ENCODE measurements at places on chromosomes 16 and 17.

DNA sequence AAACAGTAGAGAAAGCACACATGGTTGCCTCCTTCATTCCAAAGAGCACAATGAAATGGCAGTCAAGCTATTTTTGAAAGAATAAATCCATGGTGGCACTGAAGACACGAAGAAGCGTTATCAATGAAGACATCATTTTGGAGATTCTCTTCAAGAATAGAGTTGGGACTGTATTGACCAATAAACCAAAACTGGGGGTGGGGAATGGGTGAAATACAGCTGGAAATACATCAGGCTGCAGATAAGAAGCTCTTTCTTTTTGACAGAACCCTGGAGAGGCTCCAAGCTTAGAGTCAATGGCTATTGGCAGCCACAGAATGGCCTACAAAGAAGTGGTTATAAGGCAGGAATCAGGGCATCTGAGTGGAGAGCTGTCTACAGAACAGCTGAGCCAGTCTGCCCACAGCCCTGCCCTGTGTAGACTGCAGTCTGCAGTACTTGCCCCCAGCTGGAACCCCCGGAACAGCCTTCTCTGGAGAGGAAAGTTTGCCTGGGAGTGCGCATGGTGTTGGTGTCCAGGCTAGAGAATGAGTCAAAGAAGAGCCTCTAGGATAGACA lies 100.4 kb downstream of the STX8 start:
- no peak for DNase-seq

DNA sequence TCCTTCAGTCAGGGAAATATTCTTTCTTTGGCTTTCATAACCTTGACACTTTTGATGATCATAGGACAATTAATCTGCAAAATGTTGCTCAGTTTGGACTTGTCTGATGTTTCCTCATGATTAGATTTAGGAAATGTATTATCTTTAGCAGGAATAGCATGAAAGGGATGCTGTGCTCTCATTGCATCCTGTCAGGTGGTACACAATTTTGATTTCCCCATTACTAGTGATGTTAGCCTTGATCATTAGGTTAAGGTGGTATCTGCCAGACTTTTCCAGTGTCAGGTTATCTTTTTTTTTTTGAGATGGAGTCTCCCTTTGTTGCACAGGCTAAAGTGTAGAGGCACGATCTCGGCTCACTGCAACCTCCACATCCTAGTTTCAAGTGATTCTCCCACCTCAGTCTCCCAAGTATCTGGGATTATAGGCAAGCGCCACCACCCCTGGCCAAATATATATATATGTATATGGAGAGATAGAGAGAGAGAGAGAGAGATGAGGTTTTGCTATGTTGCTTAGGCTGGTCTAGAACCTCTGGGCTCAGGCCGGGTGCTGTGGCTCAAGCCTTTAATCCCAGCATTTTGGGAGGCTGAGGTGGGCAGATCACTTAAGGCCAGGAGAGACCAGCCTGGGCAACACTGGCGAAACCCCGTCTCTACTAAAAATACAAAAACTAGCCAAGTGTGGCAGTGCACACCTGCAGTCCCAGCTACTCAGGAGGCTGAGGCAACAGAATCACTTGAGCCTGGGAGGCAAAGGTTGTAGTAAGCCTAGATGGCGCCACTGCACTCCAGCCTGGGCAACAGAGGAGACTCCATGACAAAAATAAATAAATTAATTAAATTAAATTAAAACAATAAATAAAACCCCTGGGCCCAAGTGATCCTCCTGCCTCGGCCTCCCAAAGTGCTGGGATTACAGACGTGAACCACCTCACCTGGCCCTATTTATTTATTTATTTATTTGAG lies 15.8 kb upstream of the CAVIN1 start:
- no peak for DNase-seq

DNA sequence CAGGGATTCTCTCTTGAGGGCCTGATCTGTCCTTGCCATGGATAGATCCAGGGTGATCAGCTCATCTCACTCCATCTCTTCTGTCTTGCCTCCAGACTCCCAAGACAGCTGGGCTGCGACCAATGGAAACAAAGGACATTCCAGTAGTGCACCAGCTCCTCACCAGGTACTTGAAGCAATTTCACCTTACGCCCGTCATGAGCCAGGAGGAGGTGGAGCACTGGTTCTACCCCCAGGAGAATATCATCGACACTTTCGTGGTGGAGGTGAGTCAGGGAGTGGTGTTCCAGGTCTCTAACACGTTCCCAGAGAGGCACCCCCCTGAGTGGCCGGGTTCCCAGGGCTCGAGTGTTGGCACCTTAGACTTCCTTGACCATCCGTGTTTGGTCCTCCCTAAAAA lies 29.5 kb downstream of the PLCD3 start:
- DNase-seq, result no peak

DNA sequence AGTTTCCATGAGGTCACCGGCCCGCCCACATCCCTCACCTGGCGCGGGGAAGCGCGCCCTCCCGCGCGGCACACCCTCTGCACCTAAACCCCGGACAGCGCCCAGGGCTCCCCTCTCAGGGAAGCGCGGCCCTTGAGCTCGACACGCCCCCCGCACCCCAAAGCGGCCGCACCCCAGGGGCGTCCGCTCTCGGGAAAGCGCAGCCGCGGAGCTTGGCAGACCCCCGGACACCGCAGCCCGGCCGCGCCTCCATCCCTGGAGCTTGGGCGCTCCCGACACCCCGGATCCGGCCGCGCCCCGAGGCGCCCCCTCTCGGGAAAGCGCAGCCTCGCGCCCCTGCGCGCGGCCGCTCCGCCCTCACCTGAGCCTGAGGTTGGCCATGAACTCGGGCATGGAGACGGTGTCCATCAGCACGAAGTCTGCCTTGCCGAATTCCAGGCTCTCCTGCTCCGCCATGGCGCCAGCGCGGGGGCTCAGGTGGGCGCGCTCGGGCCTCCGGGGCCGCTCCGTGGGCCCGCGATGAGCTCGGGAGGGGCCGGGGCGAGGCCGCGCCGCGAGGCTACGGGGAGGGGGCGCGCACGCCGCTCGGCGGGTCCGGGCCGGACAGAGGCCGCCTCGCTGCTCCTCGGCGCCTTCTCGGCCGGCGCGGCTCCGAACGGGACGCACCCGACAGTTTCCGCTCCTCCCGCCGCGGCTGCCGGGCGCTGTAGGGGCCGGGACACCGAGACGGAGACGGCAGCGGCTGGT lies at the start of gene MYO1D:
Gene MYO1D (minus strand): TSS at position 708 of the 747 bp plus-strand sequence. CDS start 252 bp downstream, at position 456.
- no peak for DNase-seq

DNA sequence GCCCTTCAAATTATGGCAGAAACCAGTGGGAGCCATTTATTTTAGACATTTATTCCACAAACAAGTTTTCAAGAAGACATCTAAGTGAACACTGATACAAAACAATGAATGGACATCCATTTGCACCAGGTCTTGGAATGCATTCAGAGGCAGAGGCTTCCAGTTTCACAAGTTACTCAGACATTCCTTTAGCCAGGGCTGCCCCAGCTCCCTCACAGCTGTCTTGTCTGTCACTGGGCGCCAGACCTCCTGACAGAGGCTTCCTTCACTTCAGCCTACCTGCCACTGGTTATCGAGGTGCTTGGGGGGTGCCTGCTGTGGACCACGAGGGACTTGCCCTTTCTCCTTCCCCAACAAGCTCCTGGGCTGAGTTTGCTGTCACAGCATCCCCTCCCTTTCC lies 19.2 kb downstream of the AQP8 start:
- DNase-seq, result no peak

DNA sequence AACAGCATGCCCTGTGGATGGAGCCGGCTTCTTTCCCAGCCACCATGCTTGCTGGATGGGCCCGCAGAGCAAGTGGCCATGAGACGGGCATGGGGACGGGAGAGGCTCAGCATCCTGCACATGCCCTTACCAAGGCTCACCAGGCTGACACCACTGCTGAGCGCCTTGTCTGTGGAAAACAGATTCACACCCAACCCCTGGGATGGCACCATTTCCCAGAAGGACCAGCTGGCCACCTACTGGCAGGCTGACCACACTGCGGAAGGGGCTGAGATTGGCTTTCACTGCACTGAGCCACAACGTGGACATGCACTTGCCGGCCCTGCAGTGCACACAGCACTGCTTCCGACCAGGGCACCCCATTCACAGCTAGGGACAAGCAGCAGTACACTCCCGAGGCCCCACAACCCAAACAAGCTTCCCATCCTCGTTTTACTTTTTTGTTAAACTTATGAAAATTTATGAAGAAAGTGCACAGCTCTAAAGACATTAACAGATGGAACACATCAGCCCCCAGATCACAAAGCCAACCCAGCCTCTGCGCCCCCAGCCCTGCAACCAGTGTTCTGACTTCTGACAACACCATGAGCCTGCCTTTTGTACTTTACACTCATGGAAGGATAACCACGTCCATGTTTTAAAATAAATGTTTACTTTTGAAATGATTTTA lies 13.9 kb upstream of the KRTAP17-1 start:
- DNase-seq, result no peak

GRCh38 chr17:82184761-82185160 lies 27.9 kb downstream of the CCDC57 start:
- no peak for DNase-seq

DNA sequence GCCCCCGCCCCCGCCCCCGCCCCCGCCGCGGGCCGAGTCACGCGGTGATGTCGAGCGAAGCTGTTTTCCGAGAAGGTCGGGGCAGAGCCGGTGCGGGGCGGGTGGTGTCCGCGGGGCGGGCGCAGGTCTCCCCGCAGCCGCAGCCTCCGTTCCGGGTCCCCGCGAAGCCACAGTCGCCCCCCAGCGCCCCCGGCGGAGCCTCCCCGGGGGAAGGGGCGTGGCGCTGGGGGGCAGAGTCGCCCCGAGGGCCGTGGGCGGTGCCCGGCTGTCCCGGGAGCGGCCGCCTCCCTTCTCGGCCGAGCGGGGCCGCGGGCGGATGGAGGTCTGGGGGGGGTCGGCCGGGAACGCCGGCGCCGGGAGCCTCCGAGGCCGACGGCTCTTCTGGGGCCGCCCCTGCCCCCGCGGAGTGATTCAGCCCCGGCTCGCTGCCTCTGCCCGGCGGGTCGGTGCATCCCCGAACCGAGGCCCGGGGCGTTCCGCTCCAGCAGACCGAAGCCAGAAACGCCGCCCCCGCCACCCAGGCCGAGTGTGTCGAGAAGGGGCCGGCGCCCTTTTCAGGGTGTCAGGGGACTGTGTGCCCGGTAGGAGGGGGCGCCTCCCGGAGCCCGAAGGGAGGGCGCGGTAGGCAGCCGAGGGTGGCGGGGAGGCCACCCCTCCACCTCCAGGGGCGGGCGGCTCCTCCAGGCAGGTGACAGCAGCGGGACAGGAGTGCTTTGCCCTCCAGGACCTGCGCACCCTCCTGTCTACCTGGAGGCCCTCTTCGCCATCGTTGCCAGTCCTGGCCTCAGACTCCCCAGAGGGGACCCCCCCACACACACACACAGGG lies 1.7 kb downstream of the METRNL start:
- peak; percentile 30 for DNase-seq

GRCh38 chr16:68202091-68202519 lies 33.8 kb downstream of the ESRP2 start:
- DNase-seq, result no peak

GRCh38 chr17:78163881-78164747 lies 4.3 kb upstream of the SYNGR2 start:
- no peak for DNase-seq

GRCh38 chr16:48381201-48381600 lies 4.0 kb downstream of the SIAH1 start:
- no peak for DNase-seq

GRCh38 chr17:29578626-29579485 lies 10.4 kb downstream of the TP53I13 start:
- DNase-seq, result no peak

- no peak for DNase-seq
Measured at GRCh38 chr17:74288785-74289184, 14.8 kb downstream of the DNAI2 start.

DNA sequence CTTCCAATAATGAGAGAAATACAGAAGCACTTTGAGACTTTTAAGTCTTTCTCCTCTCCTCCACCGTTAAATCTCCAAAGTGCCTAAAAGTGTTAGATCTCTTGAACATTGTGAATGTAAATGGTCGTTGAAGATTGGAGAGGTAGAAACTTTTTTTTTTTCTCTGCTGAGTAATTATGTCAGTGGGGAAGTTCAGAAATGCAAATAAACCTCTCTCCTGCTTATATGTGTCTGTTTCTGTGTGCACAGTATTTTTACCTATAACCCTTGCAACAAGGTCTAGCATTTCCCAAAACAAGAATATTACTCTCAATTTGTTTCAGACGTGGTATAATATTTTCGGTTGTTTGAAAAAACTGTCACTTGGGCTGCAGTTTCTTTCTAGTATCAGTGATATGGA lies 833.6 kb upstream of the CDH8 start:
- no peak for DNase-seq

- DNase-seq, result no peak
Measured at GRCh38 chr17:6487251-6488007, 43.2 kb downstream of the PIMREG start.

GRCh38 chr16:64950731-64951130 lies 171.1 kb downstream of the CDH11 start:
- no peak for DNase-seq

DNA sequence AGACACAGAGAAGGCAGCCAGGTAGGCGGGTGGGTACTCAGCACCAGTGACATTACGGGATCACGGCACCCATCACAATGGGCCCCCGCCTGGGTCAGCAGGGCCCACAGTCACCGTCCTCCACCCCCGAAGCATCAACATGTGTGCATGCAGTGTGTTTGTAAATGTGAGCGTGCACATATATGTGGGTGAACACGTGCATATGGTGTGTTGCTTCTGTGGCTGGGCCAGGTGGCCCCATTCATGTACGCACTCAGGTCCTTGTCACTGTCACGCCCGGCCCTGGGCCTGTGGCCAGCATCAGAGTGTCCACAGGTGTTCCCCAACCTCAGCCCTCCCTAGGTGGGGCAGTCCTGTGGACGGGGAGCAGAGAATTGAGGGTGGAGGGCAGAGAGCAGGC lies 37.1 kb downstream of the TNFRSF13B start:
- no peak for DNase-seq

- no peak for DNase-seq
Measured at GRCh38 chr17:6800422-6801027, 24.5 kb downstream of the FBXO39 start.

DNA sequence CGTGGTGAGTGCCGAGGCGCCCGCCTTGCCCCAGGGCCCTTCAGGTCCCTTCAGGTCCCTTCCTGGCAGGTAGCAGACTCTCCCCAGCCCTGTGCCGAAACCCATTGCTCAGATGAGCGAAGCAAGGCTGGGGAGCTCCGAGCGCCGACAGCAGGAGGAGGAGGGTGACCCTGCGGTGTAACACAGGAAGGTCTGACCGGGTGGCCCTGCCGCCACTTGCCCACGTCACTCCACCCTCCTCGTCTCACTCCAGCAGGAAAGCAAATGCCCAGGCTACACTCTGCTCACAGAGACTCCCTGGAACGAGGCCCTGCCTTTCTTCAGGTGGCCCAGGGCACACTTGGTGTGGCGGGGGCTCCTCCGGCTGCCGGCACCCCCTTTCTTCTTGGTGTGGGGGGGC lies 57.2 kb downstream of the ACTG1 start:
- DNase-seq, result no peak

GRCh38 chr16:7278636-7279035 lies 54.0 kb upstream of the RBFOX1 start:
- DNase-seq, result no peak

- DNase-seq, result no peak
Measured at GRCh38 chr16:85327731-85328675, 215.7 kb upstream of the CIBAR2 start.

GRCh38 chr16:55399911-55400310 lies 75.9 kb downstream of the IRX6 start:
- DNase-seq, result no peak
